ENCODE measurements at places on chromosomes 12 and 14. TPM values are rescaled to one million over a fixed set of nuclear protein-coding genes. Genes with fewer than 3 reads are reported as not detected.

The LMNTD1 gene
- not detected for total RNA-seq

DNA sequence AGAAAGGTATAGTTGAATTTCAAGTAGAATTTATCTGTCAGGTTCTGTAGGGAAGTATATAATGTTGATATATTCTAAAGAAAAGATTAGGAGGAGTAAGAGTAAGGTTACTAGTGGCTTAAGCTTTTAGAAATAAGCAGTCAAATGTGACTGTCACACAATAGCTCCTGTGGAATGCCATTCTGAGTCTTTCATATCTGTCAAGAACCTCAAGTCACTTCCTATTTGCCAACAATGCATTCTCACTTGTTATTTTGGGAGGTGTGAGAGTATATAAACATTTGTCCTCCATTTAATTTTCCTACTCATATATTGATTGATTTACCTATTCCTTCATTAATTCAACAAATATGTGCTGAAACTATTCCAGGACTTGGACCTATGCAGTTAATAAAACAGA, 11.7 kb downstream of the CLEC9A start:
- peaks cover 48% of the 10 kb centered on the region for H3K27me3 ChIP-seq
- DNase-seq: no peak
- no peaks in the 10 kb centered on the region for H3K36me3 ChIP-seq
- H3K4me1 ChIP-seq: no peaks in the 10 kb centered on the region

The IL26 gene
- not detected for total RNA-seq

GRCh38 chr12:104570174-104570907, 113.6 kb downstream of the CHST11 start:
- peaks cover 62% of the 10 kb centered on the region for H3K4me1 ChIP-seq
- DNase-seq: no peak
- H3K27me3 ChIP-seq: no peaks in the 10 kb centered on the region
- H3K36me3 ChIP-seq: peaks cover 49% of the 10 kb centered on the region

The SYNDIG1L gene
- not detected for total RNA-seq
